ENCODE measurements at places on chromosomes 4 and X.
A peak's percentile ranks its signal among the peaks of the same experiment; 100 is the strongest.

DNA sequence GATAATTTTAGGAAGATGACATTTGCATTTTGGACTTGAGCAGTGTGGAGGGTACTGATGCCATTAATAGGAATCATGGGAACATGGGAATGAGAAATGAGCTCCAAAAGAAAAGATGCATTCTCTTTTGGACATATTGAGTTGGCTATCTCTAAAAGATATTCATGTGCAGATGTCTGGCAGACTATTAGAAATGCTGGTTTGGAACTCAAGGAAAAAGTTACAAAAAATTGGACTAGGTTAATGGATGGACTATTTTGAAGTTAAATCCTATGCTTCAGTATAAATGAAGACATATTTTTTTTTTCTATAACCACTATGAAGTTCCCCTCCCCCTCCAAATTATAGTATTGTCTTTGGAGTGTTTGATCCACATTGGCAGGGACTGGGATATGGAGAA, 3.6 kb upstream of the LIMCH1 start:
- DNase-seq, result no peak

GRCh38 chrX:47634871-47635575, 5.3 kb upstream of the CFP start:
- DNase-seq, result no peak

DNA sequence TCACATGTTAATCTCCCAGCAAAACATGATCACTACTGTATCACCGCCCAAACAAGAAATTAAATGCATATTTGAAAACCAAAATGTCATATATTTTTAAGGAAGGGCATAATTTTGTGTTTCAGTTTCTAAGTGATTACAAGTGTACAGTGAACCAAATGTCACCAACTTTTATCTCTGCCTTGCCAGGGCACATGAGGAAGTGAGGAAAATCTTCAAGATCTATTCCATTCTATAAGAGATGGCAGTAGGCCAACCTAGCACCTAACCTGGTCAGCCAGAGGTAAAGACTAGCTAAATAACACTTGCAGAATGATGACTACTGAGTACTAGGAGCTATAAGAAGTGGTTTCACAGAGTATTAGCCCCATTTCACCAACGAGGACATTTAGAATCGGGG, 107.2 kb downstream of the ATP11C start:
- DNase-seq, result no peak

DNA sequence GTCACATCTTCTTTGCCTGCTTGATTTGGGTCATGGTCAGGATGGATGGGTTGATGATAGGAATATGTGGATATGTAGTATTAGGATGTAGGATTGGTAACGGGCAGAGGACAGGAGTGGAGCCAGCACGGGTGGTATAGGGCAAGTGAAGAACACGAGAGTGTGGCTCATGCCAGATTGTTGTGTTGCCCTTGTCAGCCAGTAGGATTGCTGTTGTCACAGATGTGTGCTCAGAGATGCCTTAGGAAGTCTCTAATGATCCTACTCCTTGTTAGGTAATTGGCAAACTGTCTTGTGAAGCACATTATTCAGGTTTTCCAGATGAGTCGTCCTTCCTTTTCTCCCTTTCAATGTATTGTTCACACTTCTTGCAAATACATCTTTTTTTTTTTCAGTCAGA, 5.5 kb downstream of the ATP10D start:
- DNase-seq, result peak; percentile 31

DNA sequence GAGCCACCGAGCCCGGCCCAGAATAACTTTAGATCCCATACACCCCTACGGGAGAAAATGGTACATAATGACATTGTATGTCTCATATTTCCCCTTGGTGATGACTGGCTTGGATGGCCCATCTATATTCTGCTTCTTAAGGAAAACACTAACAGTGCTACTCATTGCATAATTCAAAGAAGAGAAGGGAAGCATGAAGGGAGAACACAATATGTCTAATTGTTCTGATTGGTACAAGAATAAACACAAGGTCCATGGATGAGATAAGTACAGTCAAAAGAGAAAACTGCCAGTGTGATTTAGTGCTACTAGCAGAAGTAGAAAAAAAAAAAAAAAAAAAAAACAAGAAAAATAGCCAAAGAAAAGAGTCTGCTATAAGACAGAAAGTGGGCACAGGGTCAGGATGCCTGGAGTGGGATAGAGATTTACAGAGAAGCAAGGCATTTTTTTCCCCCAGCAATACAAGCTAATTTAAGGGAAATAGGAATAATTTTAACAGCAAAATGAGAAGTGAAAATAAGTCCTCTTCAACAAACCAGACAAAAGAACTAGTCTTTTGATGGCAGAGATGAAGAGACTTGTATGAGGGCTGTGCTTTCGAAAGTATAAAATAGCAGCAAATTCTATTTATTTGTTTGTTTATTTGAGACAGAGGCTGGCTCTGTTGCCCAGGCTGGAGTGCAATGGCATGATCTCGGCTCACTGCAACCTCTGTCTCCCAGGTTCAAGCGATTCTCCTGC, 96.5 kb upstream of the MAP3K15 start:
- DNase-seq, result no peak

DNA sequence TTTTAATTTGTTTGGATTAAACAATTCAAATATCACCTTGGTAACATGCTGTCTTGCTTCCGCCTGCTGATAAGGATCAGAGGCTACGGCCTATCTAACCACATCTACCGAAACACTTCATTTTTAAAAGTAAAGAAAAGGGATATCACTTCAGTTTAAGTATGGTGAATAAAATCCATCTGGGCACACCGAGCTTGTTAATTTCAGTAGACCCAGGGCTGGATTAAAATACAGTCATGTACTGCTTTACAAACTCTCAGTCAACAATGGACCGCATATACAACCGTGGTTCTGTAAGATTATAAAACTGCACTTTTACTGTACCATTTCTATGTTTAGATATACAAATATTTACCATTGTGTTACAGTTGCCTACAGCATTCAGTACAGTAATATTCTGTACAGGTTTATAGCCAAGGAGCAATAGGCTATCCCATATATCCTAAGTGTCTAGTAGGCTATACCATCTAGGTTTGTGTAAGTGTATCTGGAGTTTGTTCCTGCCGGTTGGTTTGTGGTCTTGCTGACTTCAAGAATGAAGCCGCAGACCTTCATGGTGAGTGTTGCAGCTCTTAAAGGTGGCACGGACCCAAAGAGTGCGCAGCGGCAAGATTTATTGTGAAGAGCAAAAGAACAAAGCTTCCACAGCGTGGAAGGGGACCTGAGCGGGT, 40.0 kb downstream of the SEPTIN11 start:
- DNase-seq, result no peak

DNA sequence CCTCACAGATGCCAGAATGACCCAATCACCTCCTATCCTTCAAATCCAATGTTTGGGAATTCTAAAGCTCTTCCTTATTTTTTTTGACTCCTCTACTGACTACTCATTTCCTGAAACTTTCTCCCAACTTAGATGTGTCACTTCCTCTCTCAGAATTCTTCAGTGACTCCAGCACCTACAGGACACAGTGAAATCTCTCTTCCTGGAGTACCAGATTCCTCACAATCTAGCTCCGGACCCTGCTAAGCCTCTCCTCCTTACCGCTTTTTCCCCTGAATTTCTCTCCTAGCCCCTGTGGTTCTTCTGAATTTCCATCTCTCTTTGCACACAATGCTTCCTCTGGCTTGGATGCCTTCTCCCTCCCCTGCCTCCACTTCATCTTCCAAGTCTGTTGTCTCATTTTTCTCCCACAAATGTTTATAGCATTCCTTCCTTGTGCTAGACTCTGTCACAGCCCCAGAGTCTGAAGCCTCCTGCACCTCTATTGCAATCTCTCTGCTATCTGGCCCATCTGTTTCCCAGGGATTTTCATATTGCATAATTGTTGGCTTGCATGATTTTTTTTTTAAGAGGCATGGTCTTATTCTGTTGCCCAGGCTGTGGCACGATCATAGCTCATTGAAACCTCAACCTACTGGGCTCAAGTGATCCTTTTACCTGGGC, 80.1 kb downstream of the ANAPC4 start:
- DNase-seq, result no peak

- DNase-seq, result no peak
Measured at GRCh38 chr4:139391731-139392130, 62.2 kb upstream of the RAB33B start.

DNA sequence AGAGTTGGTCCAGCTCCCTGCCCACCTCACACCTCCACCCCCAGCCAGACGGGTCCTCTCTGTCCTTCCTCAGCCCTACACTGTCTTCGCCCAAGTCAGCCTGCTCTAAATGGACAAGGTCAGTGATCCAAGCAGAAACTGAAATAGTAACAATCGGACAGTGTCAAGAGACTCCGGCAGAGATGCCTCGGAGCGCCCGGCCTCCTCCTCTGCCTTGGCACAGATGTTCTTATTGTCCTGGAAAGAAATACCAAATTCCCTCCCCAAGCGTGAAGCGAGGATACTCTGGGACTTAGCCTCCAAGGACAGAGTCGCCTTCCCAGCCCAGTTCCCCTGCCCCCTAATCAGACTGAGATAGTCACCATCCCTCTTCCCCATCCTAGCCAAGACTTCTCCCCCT, 28.5 kb downstream of the UTP14A start:
- DNase-seq, result no peak

GRCh38 chrX:108439426-108439942, at the start of gene COL4A5:
TSS of gene COL4A5 (plus strand) at chrX:108439838. CDS start at chrX:108440126, 288 bp downstream.
- peak; percentile 90 for DNase-seq

GRCh38 chr4:147854154-147854553, 122.3 kb downstream of the ARHGAP10 start:
- DNase-seq, result no peak

DNA sequence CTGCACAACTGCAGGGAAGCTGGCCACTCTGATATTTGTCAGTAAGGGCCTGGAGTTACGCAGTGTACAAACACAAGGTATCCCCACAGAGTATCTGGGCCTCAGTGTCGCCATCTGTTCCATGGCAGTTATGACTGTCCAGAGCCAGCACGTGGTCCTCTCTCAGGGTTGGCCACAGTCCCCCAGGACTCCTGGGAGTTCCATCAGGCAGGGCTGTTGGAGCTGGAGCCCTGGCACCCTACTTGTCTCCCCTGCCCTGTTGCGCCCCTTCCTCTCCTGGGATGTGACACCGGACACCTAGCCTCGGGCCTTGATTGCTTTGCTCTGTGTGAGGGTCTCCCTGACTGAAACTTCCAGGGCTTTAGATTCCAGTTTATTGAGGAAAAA, 8.4 kb downstream of the HTRA3 start:
- no peak for DNase-seq

DNA sequence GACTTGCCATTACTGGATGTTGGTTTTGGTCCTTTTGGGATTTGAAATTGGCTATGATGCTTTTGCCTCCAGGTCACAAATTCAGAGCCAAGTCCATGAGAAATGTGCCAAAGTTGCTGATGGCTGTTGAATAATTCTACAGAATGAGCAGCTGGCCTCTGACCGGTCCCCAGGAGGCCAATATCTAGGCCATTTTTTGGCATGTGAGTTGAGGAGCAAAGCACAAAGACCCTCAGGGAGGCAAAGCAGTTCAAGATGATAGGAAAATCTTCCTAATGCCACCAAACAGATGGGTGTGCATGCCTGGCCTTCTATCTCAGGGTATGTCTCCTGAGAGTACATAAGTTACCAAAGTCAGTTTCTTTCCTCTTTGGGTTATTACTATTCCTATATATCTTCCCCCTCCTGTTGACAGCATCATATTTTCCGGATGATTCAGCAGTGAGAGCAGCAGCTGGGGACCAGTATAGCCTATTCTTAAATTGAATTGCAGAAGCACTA, 44.4 kb downstream of the SEL1L3 start:
- DNase-seq, result no peak

- DNase-seq, result no peak
Measured at GRCh38 chr4:189048119-189048518, 892.6 kb upstream of the FRG1 start.

DNA sequence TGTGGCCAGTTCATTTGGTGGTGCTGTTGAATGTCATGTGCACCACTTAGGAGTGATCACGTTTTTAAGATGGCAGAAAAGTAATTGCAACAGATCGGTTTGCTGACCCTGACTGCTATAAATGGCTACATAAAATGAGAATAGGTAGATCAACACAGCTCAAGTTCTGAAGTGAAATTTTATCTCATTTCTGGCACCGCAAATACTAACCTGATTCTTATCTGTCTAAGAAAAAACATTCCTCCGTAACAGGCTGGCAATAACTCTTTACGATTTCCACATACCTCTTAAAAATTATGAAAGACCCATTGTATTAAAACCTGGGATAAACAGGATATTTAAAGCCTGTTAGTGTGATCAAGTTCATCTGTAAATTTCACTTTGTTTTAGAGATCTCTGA, 387.5 kb downstream of the PDGFC start:
- no peak for DNase-seq

- DNase-seq, result peak; percentile 92
Measured at GRCh38 chr4:98446499-98447375, 185.6 kb downstream of the RAP1GDS1 start.

GRCh38 chr4:174564529-174564928, 42.2 kb upstream of the HPGD start:
- DNase-seq, result no peak

GRCh38 chr4:78298618-78299017, 241.5 kb downstream of the FRAS1 start:
- peak; percentile 19 for DNase-seq

DNA sequence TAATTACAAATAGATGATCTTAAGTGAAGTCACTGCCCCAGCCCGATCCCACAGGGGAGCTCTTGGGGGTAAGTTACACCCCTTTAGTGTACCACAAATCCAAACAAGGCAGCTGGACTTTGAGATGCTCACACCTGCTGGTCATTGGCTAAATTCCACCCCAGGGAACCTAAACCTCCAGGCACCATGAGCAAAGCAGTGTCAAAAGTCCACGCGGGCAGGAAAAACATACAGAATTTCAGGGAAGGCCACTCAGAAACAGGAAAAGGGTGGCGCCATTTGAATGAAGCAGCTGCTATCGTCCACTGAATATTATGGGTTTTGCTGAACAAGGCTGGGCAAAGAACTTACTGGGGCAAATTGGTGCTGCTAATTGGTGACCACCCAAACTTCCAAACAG, 30.9 kb downstream of the SUPT20HL1 start:
- DNase-seq, result no peak

DNA sequence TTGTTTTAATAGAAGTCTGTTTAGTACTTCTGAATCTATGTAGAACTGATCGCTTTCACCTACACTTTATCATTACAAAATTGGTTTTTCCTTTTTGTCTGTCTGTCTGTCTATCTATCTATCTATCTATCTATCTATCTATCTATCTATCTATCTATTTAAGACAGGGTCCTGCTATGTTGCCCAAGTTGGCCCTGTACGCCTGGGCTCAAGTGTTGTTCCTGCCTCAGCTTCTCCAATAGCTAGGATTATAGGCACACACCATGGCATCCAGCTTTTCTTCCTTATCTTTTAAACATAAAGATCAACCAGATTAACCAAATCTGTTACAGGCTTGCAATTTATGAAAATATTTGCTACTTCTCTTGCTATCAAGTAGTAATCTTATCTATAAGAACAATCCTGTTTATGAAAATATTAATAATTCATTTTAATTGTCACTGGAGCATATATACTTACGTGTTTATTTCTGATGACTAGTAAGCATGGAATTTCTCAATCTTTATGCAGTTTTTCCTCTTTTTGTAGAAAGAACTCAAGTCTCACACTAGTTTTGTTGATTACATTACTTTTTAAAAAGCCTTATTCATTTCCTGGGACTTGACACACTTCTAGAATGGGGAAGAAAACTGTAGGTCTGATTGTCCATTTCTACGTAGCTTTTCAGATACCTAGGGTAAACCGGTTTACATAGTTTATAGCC, 24.5 kb downstream of the KIAA0232 start:
- peak; percentile 17 for DNase-seq
